Activated CD8-positive, alpha-beta memory T cell treated with anti-CD3 and anti-CD28 coated beads, Interleukin-2, amount 10 ng/mL, durations not matched to agents 7 days and 5 days (primary cell): ENCODE measurements at places on chromosomes 1 and 21. TPM values are rescaled to one million over a fixed set of nuclear protein-coding genes. Genes with fewer than 3 reads are reported as not detected.

- no peak for DNase-seq
Observed at GRCh38 chr21:15875286-15875685, 145.5 kb downstream of the USP25 start.

DNA sequence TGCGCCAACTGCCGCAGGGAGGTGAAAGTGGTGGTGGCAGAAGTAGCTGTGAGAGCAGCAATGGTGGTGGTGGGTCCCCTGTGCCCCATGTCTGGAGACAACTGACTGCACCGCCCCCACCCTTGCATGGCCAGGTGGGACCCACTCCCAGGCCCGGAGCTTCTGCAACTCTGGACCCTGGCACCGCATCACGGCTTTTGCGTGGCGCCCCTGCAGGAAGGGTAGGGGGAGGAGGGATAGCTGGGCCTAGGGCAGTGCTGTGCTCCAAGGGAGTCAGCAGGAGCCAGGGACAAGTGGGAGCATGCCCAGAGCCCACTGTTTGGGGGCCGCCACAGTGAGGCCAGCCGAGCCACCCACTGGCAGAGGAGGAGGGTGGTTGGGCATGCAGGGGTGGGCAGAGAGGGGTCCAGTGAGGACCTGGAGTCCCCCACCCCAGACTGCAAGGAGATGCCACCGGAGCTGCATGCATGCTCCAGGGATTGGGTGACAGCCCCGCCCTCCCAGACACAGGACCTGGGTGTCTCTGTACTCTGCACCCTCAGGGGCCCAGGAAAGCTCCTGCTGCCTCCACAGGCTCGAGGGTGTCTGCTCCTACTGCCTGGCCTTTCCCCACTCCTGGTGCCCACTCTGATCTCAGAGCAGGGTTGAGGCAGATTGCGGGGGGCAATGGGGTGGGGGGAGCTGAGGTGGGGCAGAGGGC lies 9.8 kb upstream of the CTTNBP2NL start:
- no peak for DNase-seq

GRCh38 chr1:2299131-2299627 lies 71.1 kb downstream of the SKI start:
- no peak for DNase-seq

GRCh38 chr1:92949937-92950817 lies 11.1 kb downstream of the DIPK1A start:
- no peak for DNase-seq

Gene NBPF26
- total RNA-seq, result 41.0 TPM

Gene SPATA21
- total RNA-seq, result not detected
